ENCODE measurements at places on chromosomes 7 and 10. TPM values are rescaled to one million over a fixed set of nuclear protein-coding genes. Genes with fewer than 3 reads are reported as not detected.

- no peaks in the 10 kb centered on the region for H3K36me3 ChIP-seq
- peak overlapping the region; percentile 41 for H3K4me3 ChIP-seq
- DNase-seq = no peak
- no peak overlapping the region for H3K27ac ChIP-seq
- H3K27me3 ChIP-seq = no peaks in the 10 kb centered on the region
These were observed 601.3 kb downstream of the GALNT17 start for GRCh38 chr7:71733107-71733870.

- no peaks in the 10 kb centered on the region for H3K36me3 ChIP-seq
- no peaks in the 10 kb centered on the region for H3K4me1 ChIP-seq
- DNase-seq = no peak
- no peak overlapping the region for H3K4me3 ChIP-seq
These were observed 249.8 kb upstream of the TCF7L2 start for GRCh38 chr10:112700215-112700671.

DNA sequence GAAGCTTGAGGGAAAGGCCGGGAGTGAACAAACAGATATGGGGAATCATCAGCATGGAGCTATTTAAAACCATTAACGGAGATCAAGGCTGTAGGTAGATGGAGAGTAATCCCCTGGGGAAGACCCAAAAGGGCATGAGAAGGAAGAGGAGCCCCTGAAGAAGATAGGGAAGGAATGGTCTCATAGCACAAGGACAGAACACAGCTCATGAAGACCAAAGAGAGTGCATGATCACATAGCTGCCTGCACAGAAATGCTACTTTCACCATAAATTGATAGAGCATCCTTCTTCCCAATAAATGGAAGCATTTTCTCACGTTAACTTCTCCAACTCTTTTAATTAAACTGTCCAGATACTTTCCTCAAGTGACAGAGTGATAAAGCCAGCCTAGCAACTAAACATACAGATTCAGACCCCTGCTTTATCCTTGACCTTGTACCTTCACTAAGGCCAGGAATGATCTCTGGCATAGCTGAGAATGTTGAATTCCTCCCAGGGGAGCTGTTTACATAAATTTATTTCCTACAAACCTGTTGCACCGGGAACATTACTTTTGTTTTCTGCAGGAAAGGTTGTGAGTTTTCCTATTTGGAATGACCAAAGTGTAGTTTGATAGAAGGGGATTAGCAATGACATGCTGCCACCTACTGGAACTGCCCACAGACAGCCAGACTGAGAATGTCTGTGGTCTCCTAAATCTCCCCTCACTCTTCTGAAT is 110.8 kb upstream of the LRGUK start:
- no peak overlapping the region for H3K27ac ChIP-seq
- peaks cover 5% of the 10 kb centered on the region for H3K4me1 ChIP-seq
- no peaks in the 10 kb centered on the region for H3K36me3 ChIP-seq

DNA sequence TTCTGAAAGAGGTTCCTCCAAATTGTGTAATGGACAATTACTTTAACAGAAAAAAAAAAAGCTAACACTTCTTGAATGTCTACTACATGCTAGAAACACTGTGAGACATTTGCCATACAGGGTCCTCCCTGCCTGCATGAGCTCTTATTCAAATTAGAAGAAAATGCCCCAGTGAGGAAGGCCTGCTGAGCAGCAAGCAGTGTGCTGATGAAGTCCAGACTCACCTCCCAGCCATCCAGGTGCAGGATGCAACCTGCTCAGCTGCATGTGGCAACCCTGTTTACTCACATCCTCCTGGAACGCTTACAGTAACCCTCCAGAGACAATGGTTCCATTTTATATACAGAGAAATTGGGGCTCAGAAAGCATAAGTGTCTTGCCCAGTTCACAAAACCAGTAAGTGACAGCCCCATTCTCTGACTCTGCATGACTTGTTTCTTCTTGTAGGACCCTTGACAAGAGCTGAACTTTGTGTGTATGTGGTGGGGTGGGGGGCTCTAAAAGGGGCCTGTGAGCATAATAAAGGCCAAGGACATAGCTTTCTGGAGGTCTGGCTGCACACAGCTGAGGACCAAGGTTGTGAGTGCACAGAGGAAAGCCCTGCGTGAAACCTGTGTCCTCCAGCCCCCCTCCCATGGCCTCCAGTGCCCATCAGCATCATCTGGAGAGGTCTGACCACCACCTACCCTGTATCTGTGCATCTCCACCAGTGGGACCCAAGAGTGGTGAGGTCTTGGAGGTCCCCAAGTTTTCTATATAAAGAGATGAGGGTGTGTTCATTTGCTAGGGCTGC is 387.8 kb downstream of the GRID1 start:
- no peaks in the 10 kb centered on the region for H3K4me1 ChIP-seq
- H3K4me3 ChIP-seq = no peak overlapping the region
- H3K27ac ChIP-seq = no peak overlapping the region
- H3K27me3 ChIP-seq = no peaks in the 10 kb centered on the region

LIPN gene
- not detected for total RNA-seq

GRCh38 chr10:21334891-21335696 is 190.4 kb downstream of the SKIDA1 start:
- no peaks in the 10 kb centered on the region for H3K36me3 ChIP-seq
- DNase-seq = no peak
- peaks cover 10% of the 10 kb centered on the region for H3K4me1 ChIP-seq
- no peak overlapping the region for H3K4me3 ChIP-seq
- no peaks in the 10 kb centered on the region for H3K27me3 ChIP-seq

GRCh38 chr10:14904316-14904732 is 25.7 kb downstream of the SUV39H2 start:
- DNase-seq = no peak
- no peak overlapping the region for H3K27ac ChIP-seq
- H3K27me3 ChIP-seq = no peaks in the 10 kb centered on the region

HOXA3 gene
- total RNA-seq = 8.6 TPM

DNA sequence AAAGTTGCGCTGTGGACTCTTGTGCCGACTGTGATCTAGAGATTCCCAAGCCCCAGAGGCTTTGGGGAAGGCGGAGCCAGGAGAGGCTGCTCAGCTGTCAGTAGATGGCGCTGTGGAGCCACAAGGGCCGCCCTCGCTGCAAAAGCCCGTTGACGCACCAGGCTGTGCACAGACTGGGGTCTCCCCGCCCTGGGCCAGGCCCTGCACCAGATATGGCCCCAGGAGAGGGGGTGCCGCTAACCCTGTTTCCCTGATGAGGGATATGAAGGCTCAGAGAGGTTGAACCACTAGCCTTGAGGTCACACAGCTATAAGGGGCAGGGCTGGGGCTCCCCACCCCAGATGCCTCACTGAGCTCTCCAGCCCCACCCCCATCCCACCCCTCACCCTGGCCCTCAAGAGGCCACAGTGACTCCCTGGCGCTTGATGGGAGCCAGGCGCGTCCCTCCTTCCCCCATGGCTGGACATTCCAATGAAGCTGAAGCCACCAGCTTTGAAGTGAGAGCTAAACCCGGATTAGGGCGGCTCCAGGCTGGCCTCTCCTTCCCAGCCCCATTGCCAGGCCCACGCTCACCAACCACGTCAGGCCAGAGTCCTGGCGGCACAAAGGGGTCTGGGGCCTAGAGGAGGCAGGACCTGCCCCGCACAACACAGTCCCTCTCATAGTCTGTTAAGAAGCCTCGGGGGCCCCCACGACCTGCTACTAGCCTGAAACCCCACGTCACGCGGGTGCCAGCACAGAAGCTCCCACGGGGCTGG is 26.4 kb downstream of the MYL10 start:
- H3K36me3 ChIP-seq = no peaks in the 10 kb centered on the region
- H3K27ac ChIP-seq = no peak overlapping the region
- H3K4me1 ChIP-seq = peaks cover 22% of the 10 kb centered on the region
- no peaks in the 10 kb centered on the region for H3K27me3 ChIP-seq
- DNase-seq = no peak

GRCh38 chr10:76649723-76650127 is 987.9 kb downstream of the KCNMA1 start:
- H3K4me1 ChIP-seq = peaks cover 3% of the 10 kb centered on the region
- no peaks in the 10 kb centered on the region for H3K36me3 ChIP-seq
- no peaks in the 10 kb centered on the region for H3K27me3 ChIP-seq
- no peak overlapping the region for H3K27ac ChIP-seq
- H3K4me3 ChIP-seq = no peak overlapping the region
- no peak for DNase-seq

DNA sequence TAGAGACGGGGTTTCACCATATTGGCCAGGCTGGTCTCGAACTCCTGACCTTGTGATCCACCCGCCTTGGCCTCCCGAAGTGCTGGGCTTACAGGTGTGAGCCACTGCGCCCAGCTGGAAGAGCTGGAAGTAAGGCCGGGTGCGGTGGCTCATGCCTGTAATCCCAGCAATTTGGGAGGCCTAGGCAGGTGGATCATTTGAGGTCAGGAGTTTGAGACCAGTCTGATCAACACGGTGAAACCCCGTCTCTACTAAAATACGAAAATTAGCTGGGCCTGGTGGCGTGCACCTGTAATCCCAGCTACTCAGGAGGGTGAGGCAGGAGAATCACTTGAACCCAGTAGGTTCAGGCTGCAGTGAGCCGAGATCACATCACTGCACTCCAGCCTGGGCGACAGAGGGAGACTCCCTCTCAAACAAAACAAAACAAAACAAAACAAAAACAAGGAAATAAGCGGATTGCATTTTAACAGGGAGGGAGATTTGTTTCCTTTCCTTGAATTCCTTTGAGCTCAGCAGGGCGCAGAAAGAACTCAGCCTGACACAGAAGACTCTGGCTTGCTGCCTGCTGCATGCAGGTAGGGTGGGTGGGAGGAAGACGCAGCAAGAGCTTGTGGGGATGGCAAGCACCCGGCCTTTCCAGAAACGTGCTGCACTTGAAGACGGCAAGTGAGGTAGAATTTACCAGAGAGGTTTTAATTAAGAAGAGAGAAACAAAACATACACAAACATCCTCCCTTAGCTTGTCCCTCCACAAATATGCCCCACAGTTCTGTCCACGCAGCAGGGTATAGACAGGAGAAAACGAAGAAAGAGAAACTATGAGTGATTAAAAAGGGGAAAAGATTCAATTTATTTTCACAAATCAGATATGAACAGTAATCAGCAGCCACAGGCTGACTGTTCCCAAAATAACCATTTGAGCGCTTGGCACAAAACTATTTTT is 148.0 kb downstream of the RNF216 start:
- H3K4me1 ChIP-seq = peaks cover 30% of the 10 kb centered on the region
- H3K27ac ChIP-seq = peak overlapping the region; percentile 45
- no peak for DNase-seq
- no peaks in the 10 kb centered on the region for H3K27me3 ChIP-seq
- H3K36me3 ChIP-seq = peaks cover 56% of the 10 kb centered on the region
- no peak overlapping the region for H3K4me3 ChIP-seq

MYH16 gene
- not detected for total RNA-seq

- H3K4me3 ChIP-seq = no peak overlapping the region
- H3K4me1 ChIP-seq = no peaks in the 10 kb centered on the region
These were observed 30.2 kb downstream of the NAMPT start for GRCh38 chr7:106254525-106255116.

TAS2R60 gene
- not detected for total RNA-seq

DNA sequence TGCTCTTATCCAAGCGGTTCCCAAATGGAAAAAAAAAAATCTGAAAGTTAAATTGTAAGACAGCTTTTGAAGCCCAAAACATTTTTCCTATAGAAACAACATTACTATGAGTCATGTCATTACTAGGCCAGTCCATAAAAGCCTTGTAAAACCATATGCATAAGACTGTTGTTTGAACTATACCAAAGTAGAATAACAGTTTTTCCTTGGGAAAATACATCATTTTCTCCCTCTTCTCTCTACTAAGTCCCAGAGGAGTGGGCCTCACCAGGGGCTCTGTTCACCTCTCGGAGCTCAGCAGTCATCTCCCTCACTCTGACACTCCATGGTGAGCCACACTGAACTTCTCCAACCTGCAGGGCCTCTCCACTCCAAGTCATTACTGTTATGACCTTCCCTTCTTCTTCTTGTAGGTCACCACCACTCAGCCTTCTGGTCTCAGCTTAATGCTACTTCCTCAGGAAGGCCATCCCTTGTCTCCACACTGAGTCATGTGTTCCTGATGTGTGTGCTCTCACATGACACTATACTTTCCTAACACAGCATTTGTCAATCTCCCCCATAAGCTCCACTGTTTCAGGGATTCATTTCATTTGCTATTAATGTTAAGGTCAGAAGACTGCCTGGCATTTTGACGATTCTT is 32.5 kb downstream of the ZNF438 start:
- H3K27me3 ChIP-seq = no peaks in the 10 kb centered on the region
- H3K27ac ChIP-seq = peak overlapping the region; percentile 22
- H3K36me3 ChIP-seq = peaks cover 4% of the 10 kb centered on the region
- DNase-seq = no peak
- no peak overlapping the region for H3K4me3 ChIP-seq

- H3K27ac ChIP-seq = peak overlapping the region; percentile 22
- DNase-seq = no peak
- H3K4me3 ChIP-seq = peak overlapping the region; percentile 55
- no peaks in the 10 kb centered on the region for H3K27me3 ChIP-seq
These were observed 6.8 kb upstream of the MYOZ1 start for GRCh38 chr10:73647875-73648651.

- H3K4me3 ChIP-seq = no peak overlapping the region
- H3K27ac ChIP-seq = no peak overlapping the region
- H3K36me3 ChIP-seq = no peaks in the 10 kb centered on the region
These were observed 70.4 kb downstream of the CDH23 start for GRCh38 chr10:71467161-71467560.

GRCh38 chr10:44369296-44369695 is 15.6 kb downstream of the CXCL12 start:
- no peak overlapping the region for H3K4me3 ChIP-seq
- H3K36me3 ChIP-seq = peaks cover 12% of the 10 kb centered on the region
- H3K27ac ChIP-seq = no peak overlapping the region
- DNase-seq = no peak

STEAP1B gene
- total RNA-seq = 13.1 TPM

GSAP gene
- total RNA-seq = 6.9 TPM

- no peaks in the 10 kb centered on the region for H3K36me3 ChIP-seq
- no peaks in the 10 kb centered on the region for H3K27me3 ChIP-seq
- no peak overlapping the region for H3K4me3 ChIP-seq
- no peak for DNase-seq
These were observed 179.4 kb upstream of the SLC25A13 start for GRCh38 chr7:96501318-96501717.

DNA sequence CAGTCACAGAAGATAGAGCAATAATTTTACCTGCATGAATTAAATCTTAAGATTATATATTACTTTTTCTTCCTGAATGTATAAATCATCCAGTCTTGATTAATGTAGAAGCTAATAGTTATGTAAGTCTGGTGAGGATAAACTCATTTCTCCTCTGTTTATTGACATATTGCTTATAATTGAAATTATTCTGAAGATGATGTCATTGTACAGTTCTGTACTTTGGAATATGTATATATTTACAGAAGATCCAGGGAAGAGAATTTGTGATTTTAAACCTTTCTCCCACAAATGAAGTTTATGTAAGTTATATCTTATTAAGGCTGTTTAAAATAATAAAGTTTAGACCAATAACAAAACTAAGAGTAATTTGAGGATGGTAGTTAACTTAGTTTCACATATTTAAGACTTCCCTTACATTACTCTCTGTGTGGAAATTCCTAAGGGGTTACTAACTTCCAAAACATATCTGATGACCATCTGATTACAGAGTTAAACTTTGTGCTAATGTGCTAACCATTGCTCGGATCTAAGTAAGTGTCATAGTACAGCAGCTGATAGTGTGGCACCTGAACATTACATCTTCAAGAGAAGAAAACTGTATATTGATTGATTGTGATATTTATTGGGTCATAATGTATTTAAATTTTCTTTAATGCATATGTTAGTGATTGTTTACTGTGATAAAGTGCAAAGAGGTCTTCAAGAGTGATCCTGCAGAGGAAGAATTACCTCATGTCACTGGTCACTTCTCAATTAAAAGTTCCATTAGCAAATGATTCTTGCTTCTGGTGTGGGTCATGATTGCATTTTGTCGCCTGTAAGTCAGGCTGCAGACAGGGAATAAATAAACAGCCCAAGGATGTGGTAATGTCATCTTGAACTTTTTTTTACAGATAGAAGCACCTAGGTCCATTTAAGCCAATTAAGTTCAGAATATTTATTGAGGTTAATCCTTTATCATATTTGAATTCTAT is 96.9 kb downstream of the UBE3C start:
- no peak for DNase-seq
- no peak overlapping the region for H3K27ac ChIP-seq
- no peaks in the 10 kb centered on the region for H3K4me1 ChIP-seq
- H3K27me3 ChIP-seq = no peaks in the 10 kb centered on the region

Measured in esophagus squamous epithelium (tissue), 5 donors.